Activated T-cell treated with anti-CD3 and anti-CD28 coated beads, Interleukin-2, amount 50 U/mL, for 4 hours (primary cell): ENCODE measurements at places on chromosomes 7 and 10. TPM values are rescaled to one million over a fixed set of nuclear protein-coding genes. Genes with fewer than 3 reads are reported as not detected.

The GNB2 gene
- total RNA-seq: 209 TPM

The CALHM3 gene
- not detected for total RNA-seq

The EPO gene
- not detected for total RNA-seq

The HTR5A gene
- total RNA-seq: not detected

- DNase-seq: no peak
Measured at GRCh38 chr7:138499340-138499739, 39.3 kb downstream of the TRIM24 start.

DNA sequence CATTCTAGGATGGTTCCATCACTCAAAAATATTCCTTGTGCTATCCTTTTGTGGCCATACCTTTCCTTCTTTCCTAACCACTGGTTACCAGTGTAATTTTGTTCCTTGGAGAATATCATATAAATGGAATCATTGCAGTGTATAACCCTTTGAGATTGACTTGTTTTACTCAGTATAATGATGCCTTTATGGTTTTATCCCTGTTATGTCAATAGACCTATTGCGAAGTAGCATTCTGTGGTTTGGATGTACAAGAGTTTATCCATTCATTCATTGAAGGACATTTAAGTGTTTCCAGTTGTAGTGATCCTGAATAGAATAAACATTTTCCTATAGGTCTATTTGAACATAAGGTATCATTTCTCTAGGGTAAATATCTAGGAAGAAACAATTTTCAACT, 54.2 kb downstream of the RBM33 start:
- DNase-seq: no peak

DNA sequence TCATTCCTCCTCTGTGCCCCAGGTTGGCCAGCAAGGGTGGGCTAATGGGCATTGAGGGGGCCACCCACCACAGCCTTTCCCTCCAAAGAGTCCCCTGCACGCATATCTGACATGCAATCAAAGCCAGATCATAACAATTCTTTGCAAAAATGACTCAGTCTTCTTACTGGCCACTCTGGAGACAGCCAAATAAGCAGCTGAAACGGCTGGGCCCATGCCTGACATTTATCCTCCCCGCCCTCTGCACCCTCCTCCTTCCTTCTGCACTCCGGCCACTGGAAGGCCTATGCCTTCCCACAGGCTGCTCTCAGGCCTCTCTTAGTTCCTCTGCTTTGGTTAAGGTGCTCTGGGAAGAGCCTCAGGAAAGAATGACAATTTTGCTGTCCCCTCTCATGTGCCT, 29.2 kb upstream of the NPFFR1 start:
- no peak for DNase-seq

DNA sequence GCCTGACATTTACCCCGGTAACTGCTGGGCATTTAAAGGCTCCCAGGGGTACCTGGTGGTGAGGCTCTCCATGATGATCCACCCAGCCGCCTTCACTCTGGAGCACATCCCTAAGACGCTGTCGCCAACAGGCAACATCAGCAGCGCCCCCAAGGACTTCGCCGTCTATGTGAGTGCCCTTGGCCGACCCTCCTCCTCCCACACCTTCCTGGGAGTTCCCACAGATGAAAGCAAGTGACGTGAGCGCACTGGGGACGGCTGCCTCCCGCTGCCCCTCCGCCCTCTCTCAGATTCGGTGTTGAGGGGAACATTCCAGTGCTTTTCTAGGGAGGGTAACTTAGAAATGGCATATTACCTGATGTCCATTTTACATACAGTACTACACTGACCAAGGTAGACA, 7.0 kb upstream of the GET4 start:
- DNase-seq: no peak

DNA sequence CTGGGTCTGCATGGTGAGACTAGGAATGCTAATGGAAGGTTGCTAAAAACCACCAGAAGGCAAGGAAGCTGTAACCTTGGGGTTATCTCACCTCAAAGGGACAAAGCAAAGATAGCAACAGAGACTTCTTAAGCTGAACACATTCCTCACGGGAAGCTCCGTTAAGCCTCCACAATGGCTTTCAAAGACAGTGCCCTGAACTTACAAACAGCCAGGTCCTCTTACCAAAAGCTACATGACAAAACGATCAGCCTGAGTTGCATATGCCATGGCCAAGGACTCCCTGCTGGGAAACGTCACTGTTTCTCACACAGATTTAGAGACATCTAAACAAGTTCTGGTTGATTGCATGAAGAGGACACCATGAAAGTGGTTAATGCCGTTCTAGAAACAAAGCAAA, 52.7 kb downstream of the HTR5A start:
- no peak for DNase-seq

- DNase-seq: no peak
Measured at GRCh38 chr10:98449287-98449686, 2.6 kb upstream of the HPS1 start.

- no peak for DNase-seq
Measured at GRCh38 chr10:28094121-28094520, 95.2 kb upstream of the ODAD2 start.

GRCh38 chr7:84060000-84060399, 134.6 kb downstream of the SEMA3A start:
- no peak for DNase-seq
